Heart left ventricle (tissue), 16 donors: ENCODE measurements at places on chromosomes 6 and 20. TPM values are rescaled to one million over a fixed set of nuclear protein-coding genes. Genes with fewer than 3 reads are reported as not detected.

The MC3R gene
- polyA plus RNA-seq = not detected

The TRIM10 gene
- polyA plus RNA-seq = not detected

GRCh38 chr6:40770794-40771193 is 183.6 kb upstream of the LRFN2 start:
- H3K4me1 ChIP-seq = no peaks in the 10 kb centered on the region
- no peak overlapping the region for H3K4me3 ChIP-seq
- no peak for DNase-seq
- no peaks in the 10 kb centered on the region for H3K36me3 ChIP-seq

- no peaks in the 10 kb centered on the region for H3K27me3 ChIP-seq
- no peaks in the 10 kb centered on the region for H3K36me3 ChIP-seq
- no peak overlapping the region for H3K27ac ChIP-seq
Measured at GRCh38 chr6:168058691-168059551, 20.1 kb downstream of the FRMD1 start.

DNA sequence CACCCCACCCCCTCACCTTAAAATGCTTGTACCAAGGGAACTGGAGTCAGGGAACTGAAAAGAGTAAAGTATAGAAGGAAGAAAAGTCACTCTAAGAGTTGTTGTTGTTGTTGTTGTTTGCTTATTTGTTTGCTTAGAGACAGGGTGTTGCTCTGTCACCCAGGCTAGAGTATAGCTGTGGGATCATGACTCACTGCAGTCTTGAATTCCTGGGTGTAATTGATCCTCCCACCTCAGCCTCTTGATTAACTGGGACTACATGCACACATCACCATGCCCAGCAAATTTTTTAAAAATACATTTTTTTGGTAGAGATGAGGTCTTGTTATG is 681.6 kb upstream of the GJE1 start:
- no peaks in the 10 kb centered on the region for H3K4me1 ChIP-seq
- no peaks in the 10 kb centered on the region for H3K36me3 ChIP-seq
- no peaks in the 10 kb centered on the region for H3K27me3 ChIP-seq
- H3K4me3 ChIP-seq = no peak overlapping the region
- DNase-seq = no peak
- no peak overlapping the region for H3K27ac ChIP-seq

DNA sequence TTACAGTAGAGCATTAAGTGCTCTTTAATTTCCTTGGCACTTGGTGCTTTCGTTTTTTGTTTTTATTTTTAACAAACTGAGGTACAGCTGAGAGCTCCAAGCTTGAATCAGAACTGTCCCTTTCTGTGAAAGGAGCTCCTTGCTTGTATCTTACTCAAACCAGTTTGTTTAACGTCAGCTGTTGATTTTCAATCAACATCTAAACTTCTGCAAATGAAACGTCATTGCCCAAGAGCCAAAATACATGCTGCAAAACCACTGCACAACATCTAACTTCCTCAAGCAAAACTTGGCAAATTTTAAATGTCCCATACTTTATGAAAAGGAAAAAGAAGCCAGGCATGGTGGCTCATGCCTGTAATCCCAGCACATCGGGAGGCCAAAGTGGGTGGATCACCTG is 15.2 kb downstream of the VNN2 start:
- H3K27me3 ChIP-seq = no peaks in the 10 kb centered on the region
- DNase-seq = no peak
- no peak overlapping the region for H3K4me3 ChIP-seq
- H3K4me1 ChIP-seq = no peaks in the 10 kb centered on the region

GRCh38 chr6:29886701-29887100 is 55.6 kb upstream of the HLA-A start:
- no peaks in the 10 kb centered on the region for H3K36me3 ChIP-seq
- H3K27me3 ChIP-seq = no peaks in the 10 kb centered on the region
- peaks cover 2% of the 10 kb centered on the region for H3K4me1 ChIP-seq
- H3K27ac ChIP-seq = no peak overlapping the region

DNA sequence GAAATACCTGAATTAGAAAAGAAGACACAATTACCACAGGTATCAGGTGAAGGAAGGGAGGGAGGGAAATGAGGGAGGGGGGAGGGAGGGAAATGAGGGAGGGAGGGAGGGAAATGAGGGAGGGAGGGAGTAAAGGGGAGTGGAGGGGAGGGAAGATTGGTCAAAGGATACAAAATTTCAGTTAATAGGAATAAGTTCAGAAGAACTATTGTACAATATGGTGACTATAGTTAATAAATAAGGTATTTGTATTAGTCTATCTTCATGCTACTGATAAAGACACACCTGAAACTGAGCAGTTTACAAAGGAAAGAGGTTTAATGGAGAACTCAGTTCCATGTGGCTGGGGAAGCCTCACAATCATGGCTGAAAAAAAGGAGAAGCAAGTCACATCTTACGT is 185.7 kb downstream of the EYA2 start:
- H3K4me1 ChIP-seq = no peaks in the 10 kb centered on the region
- no peaks in the 10 kb centered on the region for H3K27me3 ChIP-seq
- DNase-seq = no peak
- no peaks in the 10 kb centered on the region for H3K36me3 ChIP-seq

DNA sequence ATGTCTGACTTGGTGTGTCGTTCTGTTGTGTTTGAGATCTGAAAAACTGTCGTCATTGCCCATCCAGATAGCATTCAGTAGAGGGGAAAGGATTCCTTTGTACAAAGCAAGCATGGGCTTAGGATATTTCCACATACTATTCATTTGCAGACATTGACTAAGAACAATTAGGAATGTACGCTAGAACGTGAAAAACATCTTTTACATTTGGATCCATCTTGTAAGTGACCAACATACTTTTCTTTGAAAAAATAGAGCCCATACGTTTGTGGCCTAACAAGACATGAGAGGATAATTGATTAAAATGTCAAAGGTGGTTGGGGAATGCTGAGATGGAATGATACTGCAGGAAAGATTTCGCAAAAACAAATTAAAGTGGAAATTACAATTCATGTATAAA is 225.8 kb upstream of the QKI start:
- H3K4me1 ChIP-seq = peaks cover 7% of the 10 kb centered on the region
- no peaks in the 10 kb centered on the region for H3K27me3 ChIP-seq
- H3K27ac ChIP-seq = no peak overlapping the region
- H3K4me3 ChIP-seq = no peak overlapping the region
- DNase-seq = no peak
